Muscle of leg (tissue), 16 donors: ENCODE measurements at places on chromosomes 13 and 19. TPM values are rescaled to one million over a fixed set of nuclear protein-coding genes. Genes with fewer than 3 reads are reported as not detected.

The FARP1 gene
- 37.8 TPM for total RNA-seq

The GIPC3 gene
- total RNA-seq: 0.22 TPM

The OR7C1 gene
- total RNA-seq: 0.04 TPM

The YJEFN3 gene
- 1.6 TPM for total RNA-seq

The ATCAY gene
- total RNA-seq: 0.04 TPM

The OR4F17 gene
- not detected for total RNA-seq

The KRTDAP gene
- total RNA-seq: 0.18 TPM
